ENCODE measurements at places on chromosomes 12 and 14.

DNA sequence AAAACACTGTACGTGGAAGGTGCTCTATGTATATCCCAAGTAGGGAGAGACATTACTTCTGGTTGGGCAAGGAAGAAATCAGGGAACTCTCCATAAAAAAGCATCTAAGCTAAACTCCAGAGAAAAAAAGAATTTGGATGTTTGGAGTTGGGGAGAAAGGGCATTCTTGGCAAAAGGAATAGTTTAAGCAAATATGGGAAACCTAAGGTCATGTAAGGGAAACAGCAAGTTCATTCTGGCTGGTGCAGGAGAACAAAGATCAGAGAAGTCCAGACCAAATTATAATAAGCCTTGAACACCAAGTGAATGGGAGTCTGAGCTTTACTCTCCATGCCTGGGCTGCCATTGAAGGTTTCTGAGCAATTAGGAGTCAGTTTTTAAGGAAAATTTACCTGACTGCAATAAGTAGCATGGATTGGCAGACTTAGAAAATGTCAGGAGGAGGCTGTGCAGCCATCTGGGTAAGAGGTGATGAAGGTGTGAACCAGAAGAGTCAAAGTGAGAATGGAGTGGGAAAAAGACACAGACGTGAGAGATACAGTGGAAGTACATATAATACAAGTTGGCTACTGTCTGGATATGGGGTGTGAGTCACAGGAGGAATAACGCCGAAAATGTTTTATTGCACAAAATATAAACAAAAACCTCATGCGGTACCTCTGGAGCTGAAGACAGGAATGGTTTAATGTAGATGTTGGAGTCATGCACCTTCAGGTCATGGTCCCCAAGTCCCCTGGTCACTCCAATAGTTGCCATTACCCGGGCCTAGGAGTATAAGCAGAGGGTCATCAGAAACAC lies 222.6 kb downstream of the MON2 start:
- DNase-seq = no peak

DNA sequence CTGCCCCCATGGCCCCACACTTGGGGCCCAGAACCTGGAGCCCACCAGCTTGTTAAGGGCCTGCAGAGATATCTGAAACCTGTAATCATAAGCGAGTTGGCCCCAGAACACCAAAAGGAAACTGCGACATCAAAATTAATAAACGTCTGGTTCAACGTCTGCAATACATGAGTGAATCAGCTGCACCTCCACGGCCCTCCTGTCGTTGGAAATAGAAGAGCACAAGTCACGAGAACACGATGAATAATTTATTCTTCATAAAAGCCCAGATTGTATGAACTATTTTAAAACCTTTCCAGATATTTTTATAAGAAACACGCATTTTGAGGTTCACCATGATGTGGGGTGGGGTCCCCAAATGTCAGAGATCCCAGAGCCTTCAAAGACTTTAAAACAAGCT lies 9.7 kb upstream of the CMKLR1 start:
- DNase-seq = no peak

DNA sequence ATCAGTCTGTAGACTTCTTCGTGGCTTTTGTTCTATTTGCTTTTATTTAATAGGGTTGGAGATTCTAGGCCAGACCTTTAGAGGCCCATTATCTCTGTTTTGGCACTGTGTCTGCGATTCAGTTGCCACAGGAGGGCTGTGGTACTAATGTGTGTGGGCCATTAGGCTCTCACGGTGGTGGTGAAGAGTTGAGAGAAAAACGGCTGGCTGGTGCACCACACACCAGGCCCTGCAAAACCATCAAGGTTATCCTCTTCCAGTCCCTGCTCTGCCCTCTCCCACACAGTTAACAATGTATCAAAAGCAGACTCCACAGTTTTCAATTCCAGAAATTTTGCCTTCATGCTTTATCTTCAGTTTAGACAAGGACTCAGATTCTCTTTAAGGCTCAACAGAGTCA lies 97.7 kb downstream of the MYF5 start:
- no peak for DNase-seq

DNA sequence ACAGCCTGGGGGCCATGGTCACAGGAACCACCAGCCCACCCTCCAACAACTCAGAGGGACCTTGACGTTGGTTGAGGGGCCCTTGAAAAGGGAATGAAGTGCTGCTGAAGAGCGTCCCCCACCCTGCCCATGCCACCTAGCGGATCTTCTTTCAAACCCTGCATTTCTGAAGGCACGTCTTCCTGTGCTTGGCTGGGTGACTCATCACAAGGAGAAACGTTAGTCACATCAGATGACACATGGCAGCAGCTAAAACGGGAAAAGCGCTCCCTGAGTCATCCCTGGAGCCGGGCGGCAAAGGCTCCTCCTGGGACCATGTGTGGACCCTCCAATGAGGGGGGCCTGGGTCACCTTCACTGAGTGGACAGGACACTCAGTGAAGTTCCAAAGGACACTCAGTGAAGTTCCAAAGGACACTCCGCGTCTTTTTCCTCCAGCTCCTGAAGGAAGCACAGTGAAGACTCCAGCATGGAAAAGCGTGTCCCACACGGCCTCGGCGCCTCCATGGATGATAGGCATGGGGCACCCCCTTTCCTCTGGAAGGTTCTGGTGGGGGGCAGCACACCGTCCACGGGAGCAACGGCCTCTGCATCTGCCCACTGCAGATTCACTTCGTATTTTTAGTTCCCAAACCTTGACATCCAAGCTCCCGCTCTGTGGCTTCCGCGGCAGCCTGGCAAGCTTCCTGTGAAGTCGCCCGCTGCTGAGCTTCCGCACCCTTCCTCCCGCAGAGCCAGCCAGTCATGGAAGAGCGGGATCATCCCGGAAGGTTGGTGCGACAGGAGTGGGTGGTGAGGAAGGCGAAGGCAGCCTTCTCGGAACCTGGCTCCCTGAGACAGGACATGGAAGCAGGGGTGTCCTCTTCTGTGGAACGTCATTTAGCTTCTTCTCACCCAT lies 383.4 kb downstream of the VRK1 start:
- DNase-seq = peak; percentile 47

DNA sequence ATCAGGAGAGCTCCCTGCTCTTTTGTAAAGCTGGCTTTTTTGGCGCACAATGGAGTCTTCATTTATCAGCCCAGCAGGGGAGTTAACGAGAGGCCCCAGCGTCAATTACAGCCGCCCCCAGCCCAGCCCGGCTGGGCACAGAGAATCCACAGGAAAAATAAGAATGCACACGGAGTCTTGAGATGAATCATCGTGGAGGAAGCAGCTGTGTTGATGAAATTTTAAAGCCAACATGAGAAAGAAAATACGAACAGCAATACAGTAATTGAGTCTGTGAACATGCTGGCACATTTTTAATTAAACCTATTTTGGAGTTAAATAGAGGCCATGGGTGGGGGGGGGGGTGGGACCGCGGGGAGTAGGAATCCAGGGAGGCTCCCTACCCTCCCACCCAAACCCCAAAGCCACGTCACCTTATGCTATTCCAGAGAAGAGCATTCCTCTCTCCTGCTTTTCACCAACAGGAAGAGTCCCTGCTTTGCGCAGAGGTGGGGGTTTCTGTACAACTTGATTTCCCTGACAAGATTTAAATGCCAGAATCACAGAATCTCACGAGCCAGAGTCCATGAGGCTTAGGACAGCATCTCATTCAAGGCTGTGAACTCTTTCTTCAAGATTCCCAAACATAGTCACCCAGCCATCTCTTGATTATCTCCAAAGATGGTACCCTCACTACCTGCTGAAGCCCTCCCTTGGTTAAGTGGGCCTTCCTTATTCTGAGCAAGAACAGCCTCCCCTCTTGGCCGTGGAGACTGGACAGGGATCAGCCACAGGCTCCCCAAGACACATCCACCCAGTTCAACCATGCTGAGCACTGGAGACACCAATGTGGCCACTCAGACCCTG lies 50.3 kb downstream of the CCNK start:
- no peak for DNase-seq

DNA sequence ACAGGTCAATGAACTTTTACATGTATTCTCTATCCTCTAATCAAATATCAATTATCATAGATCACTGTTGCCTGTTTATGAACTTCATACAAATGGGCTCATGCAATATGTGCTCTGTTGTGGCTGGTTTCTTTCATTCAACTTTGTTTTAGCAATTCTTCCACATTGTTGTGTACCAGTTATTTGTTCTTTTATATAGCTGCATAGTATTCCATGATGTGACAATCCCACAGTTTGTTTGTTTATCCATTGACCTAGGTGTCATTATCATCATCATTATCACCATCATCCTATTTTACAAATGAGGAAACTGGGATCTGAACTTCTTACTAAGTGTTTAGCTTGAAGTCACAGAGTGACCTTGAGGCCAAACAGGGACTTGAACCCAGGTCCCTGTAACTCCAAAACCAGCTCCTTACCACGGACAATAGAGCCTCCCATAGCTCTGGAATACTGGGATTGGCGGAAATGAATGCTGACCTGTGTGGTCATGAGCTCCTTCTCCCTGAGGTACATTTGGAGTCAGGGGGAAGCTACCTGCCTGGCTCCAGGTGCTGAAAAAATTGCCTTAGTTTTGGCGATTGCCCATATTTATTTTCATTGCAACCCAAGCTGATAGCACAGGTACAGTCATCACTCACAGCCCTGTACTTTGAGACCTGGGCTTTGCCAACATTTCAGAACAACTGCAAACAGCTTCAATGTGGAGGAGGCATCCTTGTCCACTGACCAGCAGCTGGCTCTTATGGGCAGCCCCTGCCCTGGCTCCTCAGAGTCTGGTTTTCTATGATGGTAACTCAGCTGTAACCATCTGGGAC lies 9.2 kb downstream of the ZFP36L1 start:
- DNase-seq = peak; percentile 79

DNA sequence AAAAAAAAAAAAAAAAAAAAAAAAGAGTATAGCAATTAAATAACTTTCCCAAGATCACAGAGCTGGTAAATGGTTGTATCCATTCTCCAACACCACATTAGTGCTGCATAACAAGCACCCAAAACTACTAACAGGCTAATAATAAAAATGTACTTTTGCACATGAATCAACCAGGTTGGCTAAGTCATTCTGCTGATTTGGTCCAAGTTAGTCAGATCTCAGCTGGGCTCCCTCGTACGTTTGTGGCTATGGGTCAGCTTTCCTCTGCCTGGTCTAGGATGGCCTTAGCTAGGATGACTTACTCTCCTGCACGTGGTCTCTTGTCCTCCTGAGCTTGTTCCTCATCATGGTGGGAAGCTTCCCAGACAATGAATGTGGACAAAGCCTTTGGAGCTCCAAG lies 7.9 kb upstream of the PLEKHG6 start:
- DNase-seq = no peak

- no peak for DNase-seq
Observed at GRCh38 chr14:50121486-50121885, 5.1 kb upstream of the VCPKMT start.

- no peak for DNase-seq
Observed at GRCh38 chr12:1933342-1934051, 15.0 kb upstream of the CACNA2D4 start.

GRCh38 chr14:33509454-33509853 lies 441.4 kb downstream of the EGLN3 start:
- no peak for DNase-seq

- DNase-seq = no peak
Observed at GRCh38 chr12:97173688-97174410, 266.8 kb downstream of the NEDD1 start.

DNA sequence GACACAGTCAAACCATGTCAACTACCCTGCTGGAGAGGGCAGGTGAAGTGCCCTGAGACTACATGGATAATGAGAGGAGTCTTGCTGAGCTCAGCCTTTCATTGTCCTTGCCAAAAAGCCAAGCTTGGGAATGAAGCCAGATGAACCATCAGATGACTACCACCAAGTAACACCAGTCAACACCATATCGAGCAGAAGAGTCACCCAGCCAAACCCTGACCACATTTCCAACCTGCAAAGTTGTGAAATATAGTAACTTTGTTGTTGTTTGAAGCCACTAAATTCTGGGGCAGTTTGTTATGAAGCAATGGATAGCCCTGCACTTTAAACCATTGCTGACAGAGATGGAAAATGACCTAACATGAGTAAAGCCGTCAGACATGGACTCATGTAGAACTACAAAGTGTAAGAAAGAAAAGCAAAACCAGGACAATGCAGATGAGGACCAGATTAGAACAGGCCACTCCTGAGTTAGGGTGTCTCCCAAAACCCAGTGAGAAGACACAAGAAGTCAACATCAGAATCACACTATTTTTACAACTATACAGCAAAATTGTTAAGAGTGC lies 12.5 kb upstream of the CRADD start:
- no peak for DNase-seq

- DNase-seq = peak; percentile 17
Observed at GRCh38 chr14:94411638-94412037, 23.2 kb upstream of the SERPINA1 start.

DNA sequence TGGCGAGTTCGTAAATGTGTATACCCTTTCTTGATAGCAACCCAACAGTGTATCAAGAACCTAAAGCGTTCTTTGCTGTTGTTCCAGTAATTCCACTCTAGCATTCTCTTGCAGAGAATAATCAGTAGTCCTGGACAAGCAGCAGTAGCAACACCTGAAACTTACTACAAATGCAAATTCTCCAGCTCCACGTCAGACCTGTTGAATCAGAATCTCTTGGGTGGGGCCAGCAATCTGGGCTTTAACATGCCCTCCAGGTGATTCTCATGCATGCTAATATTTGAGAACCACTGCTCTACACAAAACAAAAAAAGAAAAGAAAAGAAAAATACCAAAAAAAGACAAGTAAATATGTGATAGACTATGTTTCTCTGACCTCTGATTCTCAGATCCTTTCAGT lies 10.1 kb downstream of the PTGDR start:
- DNase-seq = no peak

- DNase-seq = peak; percentile 15
Observed at GRCh38 chr12:18361433-18361832, 100.1 kb downstream of the PIK3C2G start.

DNA sequence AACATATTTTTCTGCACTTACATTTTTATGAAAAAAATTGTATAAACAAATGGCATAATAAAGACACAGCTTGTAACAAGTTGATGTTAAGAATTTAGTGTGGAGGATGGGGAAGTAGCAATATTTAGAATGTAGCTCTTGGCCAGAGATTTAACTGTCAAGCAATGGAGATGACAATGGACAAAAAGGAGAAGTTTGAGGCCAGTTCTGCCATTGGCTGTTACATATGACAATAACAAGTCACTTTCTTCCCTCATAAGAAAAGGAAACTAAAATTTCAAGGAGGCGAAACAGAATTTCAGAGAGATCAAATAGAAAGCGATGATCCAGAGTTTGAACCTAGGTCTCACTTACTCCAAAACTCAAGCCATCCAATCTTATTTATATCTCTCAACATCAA lies 122.8 kb upstream of the CCDC175 start:
- DNase-seq = no peak

DNA sequence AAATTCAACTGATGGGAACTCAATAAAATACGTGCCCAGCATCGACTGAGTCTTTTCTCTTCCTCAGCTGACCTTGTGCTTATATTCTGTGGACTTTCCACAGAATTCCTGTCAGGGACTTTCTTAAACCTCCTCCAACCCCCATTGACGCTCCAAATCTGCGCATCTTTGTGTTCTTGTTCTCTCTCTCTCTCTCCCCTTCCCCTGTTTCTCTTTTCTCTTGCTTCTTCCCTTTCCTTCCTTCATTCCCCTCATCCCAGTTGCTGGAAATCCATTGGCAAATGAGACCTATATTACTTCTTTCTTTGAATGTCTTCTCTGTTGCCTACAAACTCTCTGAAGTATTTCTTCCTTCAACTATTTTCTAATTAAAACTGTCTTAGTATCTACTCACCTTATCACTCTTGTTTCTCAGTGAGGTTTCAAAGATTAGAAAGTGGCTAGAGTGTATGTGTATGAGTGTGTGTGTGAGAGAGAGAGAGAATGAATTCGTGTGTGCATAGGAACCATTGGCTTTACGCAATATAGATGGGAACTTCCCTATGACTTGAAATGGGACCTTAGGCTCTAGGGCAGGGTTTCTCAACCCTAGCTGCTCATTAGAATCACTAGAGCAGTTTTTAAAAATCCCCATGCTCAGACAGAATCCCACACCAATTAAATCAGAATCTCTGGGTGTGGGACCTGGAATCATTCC lies 41.8 kb upstream of the DHRS7 start:
- no peak for DNase-seq

All from DMS53 (cell line).